ENCODE measurements at places on chromosomes 11 and 22.

GRCh38 chr11:33324302-33324985, 67.3 kb downstream of the HIPK3 start:
- DNase-seq: no peak

DNA sequence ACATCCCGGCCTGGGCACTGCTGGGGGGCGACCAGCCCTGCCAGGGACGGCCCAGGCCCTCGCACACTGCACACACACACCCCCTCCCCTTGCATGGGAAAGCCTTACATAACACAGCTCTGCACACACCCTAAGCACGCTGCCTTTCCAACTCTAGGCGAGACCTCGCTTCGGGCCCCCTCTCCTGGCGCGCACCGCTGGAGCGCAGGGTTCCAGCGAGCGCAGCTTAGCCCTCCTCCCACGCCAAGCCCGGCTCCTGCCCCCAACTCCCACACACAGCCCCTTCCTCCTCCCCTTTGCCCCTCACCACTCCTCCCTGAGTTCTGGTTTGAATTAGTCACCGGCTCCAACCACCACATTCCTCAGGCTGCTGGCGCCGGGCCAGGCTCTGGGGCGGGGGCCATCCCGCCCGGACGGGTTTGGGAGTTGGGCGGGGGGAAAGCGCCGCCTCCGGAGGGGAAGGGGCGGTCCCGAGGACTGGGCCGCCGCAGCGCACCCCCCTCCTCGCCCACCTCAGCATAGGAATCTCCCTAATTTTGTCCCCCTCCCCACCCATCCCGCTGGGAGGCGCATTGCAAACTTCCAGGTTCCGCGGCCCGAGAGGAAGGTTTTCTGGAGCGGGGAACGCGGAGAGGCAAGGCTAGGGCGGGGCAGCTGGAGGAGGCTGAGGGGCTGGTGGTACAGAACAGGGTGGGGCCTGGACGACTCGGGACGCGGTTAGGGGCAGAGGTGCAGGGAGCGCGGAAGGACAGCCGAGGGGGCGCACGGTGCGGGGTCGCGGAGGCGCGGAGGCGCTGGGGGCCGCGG, 966 bp downstream of the AHNAK start:
- peak; percentile 97 for DNase-seq

GRCh38 chr11:118918686-118919280, 6.9 kb downstream of the BCL9L start:
- DNase-seq: peak; percentile 68

GRCh38 chr22:44277386-44278135, 35.2 kb downstream of the SHISAL1 start:
- DNase-seq: no peak

DNA sequence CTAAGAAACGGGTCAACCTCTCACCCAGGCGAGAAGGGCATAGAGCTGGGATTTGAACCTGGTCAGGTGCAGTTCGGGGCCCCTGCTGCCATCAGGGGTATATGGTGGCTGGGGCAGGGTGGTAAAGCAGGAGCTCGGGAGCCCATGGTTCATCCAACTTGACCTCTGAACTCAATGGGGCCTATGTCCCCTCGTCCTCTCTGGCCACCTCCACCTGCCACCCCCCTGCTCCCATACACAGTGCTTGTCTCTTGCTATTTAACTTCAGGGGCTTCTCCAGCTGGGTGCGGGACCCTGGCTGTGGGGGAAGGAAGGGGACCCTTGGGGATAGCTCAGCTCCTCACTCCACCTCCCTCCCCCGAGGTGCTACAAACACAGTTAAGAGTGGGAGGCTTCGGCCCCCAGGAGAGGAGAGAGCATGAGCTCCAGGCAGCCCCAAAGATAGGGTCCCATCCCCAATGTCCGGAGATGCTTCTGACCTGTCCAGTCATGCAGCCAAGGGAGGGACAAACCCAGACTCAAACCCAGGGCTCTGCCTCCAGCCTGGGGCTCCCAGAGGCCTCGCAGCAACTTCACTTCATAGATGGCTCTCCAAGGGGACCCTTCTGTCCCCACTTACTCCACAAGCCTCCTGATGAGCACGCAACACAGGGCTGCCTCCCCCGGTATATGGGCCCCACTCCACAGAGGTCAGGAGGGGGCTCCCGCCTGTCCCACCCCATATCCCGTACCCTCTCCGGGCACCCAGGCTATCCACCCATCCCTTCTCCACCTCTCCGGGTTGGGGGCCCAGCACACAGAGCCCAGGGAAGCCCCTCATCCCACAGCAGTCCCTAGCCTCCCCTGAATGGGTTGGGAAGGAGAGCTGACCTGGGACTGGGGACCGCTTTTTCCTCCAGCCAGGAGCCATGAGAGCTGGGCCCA, 712 bp downstream of the IL2RB start:
- DNase-seq: no peak

DNA sequence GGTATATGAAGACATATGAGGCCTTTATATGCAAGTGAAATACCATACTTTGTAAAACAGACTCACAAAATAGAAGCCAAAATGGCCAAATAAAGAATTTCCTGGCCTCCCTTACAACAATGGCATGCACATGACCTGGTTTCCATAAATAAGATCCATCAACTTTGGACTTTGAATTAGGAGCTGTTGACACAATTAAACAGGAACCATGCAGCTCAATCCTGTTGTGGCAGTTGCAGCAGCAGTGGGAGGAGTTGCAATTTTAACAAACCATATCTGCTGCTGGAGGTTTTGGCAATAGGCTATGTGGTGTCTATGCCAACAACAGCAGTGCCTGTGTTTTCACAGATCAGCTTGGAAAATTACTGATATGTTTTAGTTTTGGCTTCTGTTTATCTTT, 818.6 kb downstream of the FAM181B start:
- DNase-seq: peak; percentile 3

DNA sequence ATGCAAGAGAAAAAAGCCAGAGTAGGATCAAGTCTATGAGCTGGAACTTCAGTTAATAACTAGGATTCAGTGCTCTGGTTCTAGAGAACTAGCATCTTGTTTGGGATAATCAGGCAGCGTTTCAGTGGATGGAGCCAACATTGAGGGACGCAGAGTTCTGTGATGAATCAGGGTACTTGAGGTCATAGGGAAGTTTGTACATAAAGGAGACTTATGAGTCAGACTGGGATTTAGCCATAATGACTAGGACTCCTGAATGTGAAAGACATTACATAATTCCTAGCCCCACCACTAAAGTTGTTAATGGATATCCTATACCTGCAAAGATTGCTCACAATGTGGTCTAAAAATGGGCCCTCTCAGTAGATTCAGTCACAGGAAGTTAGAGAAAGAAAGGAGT, 6.8 kb downstream of the SLN start:
- DNase-seq: peak; percentile 90

DNA sequence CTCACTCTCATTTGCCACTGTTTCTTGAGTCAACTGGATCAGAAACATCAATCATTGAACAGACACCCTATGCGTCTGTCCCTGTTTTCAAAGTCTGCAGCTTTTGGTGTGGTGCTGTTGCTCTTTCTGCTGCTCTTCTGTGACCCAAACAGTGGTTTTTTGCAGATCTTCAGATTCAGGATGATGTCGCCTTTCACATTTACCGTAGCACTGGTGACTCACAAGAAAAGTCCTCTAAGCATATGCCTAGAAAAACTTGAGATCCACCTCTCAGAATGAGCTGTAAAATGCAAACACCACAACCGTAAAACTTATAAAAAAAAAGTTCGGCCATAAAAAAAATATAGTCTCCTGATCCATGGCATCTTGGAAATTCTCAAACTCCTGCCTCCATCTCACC, 400.4 kb downstream of the NTM start:
- peak; percentile 48 for DNase-seq

DNA sequence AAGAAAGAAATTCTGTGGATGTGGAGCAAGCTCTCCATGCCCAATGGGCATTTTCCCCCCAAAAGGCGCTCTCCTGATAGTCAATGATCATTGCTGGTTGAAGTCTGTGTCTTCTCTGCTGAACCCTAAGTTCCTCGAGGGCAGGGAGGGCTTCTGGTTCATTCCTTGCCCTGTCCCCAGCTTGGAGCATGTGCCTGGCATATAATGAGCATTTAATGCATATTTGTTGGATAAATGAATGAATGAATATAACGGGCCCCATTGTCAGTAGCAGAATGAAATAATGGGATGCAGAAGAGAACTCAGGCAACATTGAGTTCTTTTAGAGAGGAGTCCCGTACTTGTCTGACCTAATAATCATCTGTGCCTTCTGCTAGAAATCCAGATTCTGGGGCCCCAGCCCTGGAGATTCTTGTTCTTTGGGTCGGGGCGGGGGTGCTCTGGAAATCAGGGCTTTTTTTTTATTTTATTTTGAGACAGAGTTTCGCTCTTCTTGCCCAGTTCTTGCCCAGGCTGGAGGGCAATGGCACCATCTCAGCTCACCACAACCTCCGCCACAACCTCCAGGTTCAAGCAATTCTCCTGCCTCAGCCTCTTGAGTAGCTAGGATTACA, 64.4 kb downstream of the CD82 start:
- DNase-seq: no peak

DNA sequence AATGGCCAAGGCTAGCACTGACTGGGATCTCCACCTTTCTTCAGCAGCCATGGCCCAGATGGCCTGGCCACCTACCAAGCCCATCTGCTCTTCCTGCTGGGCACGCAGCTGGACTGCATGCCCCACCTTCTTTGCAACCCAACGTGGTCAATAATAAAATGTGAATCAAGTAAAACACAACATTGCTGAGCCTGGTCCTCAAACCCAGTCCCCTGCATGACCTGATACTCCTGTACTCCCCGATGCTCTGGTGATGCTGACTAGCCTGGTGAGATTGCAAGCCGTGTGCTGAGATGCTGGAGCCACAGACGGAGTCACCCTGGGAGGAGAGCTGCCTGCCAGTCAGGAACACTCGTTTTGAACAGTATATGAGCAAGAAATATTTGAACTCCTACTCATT, 34.0 kb downstream of the PARVG start:
- no peak for DNase-seq

GRCh38 chr11:33622806-33623205, 77.8 kb downstream of the C11orf91 start:
- DNase-seq: no peak
